ENCODE measurements at places on chromosomes 4 and X.

DNA sequence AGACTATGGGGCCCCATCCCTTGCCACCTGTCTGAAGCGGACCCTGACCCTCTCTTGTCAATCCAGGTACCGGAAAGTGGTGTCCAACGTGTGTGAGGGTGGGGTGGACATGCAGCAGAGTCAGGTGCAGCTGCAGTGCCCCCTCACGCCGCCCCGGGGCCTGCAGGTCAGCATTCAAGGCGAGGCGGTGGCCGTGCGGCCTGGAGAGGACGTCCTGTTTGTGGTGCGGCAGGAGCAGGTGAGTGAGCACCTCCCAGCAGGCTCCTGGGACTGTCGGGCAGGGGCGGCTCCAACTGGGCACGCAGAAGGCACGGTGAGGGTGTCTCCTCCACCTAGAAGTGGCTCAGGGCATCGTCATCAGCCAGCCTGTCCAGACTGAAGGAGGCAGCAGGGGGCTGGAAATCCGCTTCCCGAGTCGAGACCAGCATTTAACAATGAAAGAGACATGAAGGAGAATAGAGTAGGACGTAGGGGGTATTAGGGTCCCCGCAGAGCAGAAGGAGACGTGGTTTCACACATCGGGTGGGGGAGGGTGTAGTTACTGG is 221.6 kb downstream of the AFAP1 start:
- DNase-seq: no peak

DNA sequence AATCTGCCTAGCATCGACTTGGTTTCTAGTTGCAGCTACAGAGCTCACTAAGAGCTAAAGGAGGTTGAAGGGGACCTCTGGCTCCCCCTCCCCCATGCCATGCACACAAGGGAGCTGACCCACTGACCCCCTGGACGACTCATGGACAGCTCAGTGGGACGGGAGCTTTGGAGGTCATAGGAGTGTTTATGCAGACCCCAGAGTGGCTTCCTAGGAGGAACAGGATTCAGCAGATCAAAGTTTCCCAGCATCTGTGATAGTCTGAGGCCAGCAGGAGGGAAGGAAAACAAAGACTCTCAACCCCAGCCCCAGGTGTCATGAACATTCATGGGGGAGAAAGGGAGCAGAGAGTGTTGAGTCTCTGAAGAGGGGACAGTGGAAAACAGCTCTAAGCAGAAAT is 104.4 kb downstream of the ARSF start:
- no peak for DNase-seq

- no peak for DNase-seq
Observed at GRCh38 chr4:67550451-67550850, 5.1 kb upstream of the CENPC start.

- DNase-seq: no peak
Observed at GRCh38 chr4:105714071-105714521, 5.5 kb downstream of the GSTCD start.

DNA sequence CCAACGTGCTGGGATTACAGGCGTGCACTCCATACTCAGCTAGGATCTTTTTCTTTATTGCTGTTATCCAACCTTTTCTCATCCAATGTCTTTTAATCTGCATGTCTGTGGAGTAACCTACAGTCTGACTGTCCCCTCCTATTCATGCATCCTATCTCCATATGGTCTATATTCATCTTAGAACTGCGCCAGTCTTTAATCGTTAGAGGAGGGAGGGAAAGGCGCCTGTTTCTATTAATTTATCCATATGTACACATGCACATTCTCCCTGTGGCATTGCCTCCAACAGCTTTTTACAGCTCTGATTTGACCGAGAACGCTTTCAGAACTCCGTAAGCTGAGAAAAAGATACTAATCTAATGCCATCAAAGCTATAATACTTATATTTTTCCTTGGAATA is 9.8 kb downstream of the DCTD start:
- DNase-seq: no peak

DNA sequence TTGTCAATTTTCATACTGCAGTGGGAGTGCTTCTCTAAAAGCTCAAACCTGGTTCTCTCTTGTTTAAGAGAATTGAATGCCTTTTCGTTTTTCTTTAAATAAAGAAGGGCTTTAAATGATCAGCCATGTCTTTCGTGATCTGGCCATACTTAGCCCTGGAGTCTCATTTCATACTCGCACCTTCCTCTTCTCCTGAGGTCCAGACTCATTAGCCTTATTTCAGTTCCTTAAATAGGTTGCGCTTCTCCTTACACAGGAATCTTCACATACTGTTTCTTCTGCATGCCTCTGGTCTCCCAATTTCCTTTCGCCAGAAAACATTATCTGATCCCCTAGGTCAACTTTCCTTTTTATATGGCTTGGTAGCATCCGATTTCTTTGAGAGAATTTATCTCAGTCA is 565.6 kb upstream of the TENM3 start:
- no peak for DNase-seq

DNA sequence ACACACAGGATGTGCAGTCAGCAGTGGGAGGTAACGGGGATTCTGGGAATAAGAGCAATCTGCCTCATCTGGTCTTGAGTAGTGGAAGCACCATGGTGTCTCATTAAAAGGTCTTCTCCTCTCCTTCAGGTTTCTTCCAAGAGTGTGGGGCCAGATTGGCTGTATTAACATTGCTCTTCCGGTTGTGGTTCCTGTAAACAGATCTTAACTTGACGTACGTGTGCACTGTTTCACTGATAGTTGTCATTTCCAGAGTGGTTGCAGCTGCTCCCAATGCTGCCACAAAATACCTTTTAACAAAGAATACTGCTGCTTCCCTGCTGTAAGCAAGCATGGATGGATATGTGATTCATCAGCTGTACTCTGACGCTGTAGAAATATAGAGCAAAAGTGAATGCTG is 1443.4 kb upstream of the TENM3 start:
- DNase-seq: no peak

DNA sequence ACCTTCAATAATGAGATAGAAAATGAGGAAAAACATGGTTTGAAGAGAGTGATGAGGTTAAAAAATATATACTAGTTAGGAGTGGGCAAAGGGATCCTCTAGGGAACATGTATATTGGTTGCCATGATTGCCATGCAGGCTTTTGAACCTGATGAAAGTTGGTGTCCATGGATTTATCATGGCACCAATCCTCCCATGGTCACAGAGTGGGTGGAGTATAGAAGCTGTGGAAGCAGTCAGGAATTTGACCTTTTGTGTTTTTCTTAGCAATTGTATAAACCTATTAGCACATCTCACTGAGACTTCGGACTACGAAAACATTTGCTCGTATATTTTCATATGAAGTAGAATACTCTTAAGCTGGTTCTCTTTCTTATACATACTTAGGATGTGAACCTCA is 30.9 kb upstream of the SYTL5 start:
- no peak for DNase-seq

GRCh38 chr4:4593596-4594284 is 51.9 kb upstream of the STX18 start:
- DNase-seq: no peak

- no peak for DNase-seq
Observed at GRCh38 chr4:94566420-94566819, 114.7 kb downstream of the PDLIM5 start.

DNA sequence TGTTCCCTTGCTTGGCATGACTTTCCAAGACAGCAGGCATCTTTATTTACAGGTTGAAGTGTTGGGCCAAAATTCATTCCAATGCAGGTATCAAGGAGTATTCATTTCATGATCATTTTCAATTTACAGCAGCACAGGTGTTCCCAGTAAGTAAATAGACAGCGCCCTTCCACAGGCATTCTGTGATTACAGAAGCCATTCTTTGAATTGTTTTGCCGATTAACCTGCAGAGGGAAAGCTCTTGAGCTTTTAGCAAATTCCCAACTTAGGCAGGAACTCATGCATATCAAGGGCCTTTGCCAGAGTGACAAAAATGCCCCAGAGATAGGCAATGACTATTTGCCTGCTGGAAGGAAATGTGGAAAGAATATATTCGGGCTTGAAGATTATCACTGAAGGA is 6.8 kb downstream of the TXK start:
- no peak for DNase-seq

DNA sequence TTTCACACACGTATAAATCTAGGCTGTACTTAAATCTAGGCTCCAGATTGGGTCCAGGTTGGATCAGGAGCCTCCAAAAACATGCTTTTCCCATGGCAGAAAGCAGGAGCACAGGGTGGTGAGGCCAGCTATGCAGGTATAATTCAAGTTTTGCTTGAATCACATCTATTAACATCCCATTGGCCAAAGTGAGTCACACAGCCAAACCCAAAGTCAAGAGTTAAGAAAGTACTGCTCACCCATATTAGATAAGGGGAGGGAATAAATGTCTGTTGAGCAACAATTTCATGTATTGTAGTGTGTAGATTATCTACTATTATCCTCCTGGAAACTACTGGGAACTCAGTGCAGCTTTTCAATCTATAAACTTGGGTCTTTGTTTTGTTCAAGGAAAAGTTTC is 12.8 kb downstream of the SUPT20HL2 start:
- DNase-seq: no peak

DNA sequence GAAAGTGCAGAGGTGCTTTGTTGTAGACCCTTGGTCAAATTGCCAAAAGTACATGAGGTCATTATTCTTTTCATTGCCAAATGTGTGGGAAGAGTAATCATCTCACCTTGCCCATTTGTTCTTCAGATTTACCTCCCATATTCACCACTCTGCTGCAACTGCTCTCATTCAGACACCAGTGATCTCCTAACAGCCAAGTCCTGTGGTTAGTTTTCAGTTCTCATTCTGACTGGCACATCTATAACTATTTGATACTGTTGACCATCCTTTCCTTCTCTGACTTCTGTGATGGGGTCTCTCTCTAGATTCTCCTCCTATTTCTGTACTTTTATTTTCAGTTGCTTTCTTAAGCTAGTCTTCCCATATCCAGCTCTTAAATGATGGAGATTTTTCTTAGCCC is 39.8 kb downstream of the GRIA3 start:
- DNase-seq: no peak

GRCh38 chr4:48943387-48943786 is 36.8 kb upstream of the OCIAD2 start:
- no peak for DNase-seq

- DNase-seq: no peak
Observed at GRCh38 chrX:1423215-1423614, 29.5 kb downstream of the ASMTL start.

DNA sequence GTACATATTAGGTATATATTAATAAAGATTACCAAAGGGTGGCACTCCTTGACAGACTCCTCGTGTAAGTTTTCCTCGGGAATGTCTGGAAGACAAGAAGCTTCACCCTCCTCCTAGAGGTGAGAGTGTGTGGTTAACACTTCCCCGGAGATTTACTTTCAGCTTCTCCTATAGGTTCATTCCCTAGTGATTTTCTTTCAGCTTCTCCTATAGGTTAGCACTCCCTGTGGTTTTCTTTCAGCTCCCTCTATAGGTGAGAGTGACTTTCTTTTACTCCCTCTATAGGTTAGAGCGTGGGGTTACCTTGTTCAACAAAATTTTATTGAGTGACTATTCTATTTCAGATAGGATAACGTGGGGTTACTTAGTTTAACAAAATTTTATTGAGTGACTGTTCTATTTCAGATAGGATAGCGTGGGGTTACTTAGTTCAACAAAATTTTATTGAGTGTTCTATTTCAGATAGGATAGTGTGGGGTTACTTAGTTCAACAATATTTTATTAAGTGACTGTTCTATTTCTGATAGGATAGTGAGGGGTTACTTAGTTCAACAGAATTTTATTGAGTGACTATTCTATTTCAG is 106.0 kb upstream of the PLAC1 start:
- DNase-seq: no peak

Data from pulmonary artery endothelial cell (primary cell).